ENCODE measurements at places on chromosomes 1 and 21. TPM values are rescaled to one million over a fixed set of nuclear protein-coding genes. Genes with fewer than 3 reads are reported as not detected.

DNA sequence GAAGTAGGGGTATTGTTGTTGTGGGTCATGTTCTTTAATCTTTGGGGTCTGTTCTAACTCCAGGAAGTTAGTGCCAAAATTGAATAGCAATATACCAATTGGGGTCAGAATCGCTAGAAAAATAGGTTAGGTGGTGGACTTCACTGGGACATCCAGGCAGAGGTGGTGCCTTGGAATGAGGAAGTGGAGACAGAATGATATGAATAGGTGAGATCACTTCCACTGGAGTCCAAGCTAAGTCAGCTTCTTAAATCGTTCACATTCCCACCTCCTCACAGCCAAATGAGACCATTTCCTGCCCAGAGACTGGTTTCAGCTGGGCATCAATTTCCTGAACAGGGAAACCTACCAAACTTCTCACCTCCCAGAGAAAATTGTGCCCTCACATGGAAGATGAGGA, 137.8 kb upstream of the RAB4A start:
- no peak for DNase-seq

GRCh38 chr1:30194046-30194619, 529.3 kb downstream of the MATN1 start:
- DNase-seq = no peak

DNA sequence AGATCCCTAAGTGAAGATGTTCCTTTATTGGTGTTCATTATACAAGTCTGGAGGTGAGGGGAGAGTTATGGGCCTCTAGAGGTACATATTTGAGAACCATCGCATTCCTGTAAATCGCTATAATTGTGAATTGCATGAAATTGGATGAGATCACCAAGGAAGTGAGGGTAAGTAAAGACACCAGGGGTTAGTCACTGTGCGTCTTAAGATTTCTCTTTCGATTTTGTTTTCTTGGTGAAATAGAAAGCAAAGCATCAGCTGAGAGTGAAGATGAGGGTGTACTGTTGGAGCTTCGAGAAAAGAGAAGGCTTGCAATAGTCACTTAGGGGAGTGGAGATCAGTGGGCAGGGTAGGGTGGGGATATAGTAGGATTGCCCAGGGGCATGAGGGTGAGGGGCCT, 82.1 kb downstream of the RAVER2 start:
- DNase-seq = no peak

DNA sequence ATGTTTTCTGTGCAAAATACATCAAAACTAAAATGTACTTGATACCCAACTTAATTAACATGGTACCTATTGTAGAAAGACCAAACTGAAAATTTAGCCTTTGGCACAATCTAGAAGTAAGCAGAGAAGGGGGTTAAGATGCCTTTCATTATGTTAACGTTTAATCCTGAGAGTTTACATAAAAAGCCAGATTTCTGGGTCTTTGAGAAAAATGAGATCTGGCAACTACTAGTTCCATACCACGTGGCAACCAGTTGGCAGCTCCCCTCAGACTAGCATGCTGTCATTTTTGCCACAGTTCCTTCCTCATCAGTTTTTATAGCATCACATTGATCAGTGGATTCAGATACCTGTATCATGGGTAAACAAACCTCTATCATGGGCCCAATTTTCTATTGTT, 1.5 kb downstream of the RO60 start:
- no peak for DNase-seq

- DNase-seq = no peak
Measured at GRCh38 chr1:40746344-40747090, 37.1 kb upstream of the KCNQ4 start.

DNA sequence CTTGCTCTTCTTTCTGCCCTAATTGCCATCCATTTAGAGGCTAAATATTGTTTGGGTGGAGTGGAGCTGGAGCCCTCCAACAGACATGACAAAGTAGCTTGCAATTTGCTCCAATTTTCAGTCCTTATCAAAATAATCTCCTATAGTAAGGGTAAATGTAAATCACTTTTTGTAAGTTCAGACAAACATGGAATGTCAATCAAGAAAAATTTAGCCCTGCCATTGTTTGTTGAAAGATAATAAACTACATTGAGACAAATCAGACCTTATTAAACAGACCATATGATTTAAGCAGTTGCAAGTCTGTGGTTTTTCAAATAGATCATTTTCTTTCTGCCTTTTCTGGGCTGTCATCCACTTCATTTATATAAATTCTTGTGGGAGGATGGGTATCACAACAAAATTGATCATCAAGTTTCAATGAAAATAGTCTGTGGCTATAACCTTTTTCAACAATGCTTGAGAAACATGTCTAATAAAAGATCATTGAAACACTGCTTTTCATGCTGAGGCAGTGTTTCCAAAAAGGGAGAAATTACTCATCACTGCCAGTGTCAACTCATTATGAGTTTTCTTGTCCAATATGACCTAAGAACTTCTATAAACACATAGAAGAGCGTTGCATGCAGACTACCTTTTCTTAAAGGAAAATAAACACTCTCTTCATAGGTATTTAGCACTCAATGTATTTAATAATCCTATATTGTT, 1152.0 kb upstream of the B3GALT2 start:
- DNase-seq = no peak

The TMPRSS3 gene
- polyA plus RNA-seq = 0.10 TPM

The HSD3B2 gene
- not detected for polyA plus RNA-seq

The OR10Z1 gene
- polyA plus RNA-seq = not detected

All from B cell (primary cell).